CD4-positive, alpha-beta T cell (primary cell): ENCODE measurements at places on chromosomes 2 and 18.

DNA sequence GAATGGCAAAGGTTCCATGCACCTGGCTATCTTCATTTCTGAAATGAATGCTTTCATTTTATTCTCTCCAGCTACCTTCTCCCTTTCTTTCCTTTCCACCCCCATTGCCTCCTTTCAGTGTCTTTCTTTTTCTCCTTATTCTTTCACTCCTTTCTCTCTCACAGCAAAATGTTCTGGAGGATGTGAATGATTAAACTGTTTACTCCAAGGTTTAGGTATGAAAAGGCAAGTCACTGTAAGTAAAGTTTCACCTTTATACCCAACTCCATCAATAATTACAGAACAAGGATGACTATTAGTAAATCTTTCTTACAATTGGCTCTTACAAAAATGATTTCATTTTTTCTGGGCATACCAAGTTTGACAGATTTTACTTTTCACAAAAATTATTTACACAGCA lies 4.3 kb downstream of the PAX8 start:
- DNase-seq: no peak

- DNase-seq: no peak
These were observed 68.0 kb downstream of the FAM124B start for GRCh38 chr2:224333726-224334482.

DNA sequence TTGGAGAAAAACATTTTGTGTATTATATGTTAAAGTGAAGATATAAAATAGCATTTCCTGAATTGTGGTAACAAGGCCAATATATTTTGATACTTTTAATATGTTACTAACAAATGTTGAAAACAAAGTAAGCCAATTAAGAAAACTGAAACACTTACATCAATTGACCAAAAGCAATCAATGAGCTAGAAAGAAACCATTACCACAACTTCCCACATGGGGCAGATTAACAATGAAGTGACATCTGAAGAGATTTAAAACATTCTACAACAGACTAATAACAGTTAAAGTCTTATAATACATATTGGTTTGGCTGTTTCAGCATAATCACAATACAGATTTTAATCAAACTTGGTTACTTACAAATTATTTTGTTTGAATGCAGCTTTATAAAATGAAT lies 282.4 kb upstream of the NETO1 start:
- no peak for DNase-seq

DNA sequence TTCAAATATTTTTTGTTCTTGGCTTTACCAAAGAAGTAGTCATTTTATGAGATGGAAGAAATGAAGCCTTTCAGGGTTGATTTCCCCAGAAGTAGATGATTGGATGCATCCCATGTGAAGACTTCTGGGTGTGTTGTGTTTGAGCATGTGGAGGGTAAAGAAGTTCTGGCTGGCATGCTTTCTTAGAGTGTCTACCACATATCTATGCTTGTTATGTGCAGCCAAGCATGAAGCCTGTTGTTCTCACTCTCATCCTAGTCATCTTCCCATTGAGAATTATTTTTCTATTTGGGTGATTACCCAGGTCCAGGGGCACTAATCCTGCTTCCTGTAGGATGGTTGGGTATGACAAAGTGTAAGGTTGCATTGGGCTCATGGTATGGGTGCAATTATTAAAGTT lies 472.9 kb downstream of the PTPRM start:
- DNase-seq: no peak

DNA sequence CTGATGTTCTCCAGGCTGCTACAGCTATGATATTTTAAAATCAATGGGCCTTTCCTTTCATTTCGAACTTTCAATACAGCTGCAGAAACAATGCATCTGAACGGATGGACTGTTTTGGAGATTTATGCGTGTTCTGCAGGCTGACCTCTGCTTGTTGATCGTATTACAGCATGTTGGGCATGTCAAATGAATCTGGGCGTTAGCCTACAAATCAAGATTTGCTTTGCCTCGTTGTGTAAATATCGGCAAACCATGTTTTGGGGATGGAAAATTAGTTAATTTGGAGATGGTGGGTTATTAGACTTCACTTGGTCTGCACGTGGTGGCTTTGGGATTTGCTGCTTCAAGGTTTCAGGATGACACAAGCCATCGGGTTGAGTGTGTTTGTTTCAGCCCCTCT lies 129.3 kb downstream of the AGAP1 start:
- no peak for DNase-seq

- DNase-seq: no peak
These were observed 64.2 kb downstream of the SCG2 start for GRCh38 chr2:223537651-223538601.

GRCh38 chr2:233062451-233062850 lies 2.3 kb downstream of the INPP5D start:
- DNase-seq: no peak

DNA sequence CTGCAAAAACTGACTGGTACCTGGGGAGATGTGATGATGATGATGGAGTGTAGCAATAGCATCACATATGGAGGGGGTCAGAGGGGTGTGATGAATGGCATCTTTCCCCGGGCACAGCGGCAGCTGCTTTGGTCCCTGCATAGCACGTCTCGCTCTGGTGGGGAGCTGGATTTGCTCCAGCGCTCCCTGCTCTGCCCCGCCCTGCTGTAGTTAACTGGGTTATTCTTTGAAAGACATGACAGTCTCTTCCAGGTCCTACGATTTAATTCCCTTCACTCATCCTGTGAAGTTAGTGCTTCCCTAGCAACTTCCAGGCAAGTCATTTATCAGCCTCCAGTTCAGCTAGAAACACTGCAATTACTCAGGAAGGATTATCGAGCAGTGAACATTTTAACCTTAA lies 463.1 kb downstream of the TSN start:
- DNase-seq: no peak

DNA sequence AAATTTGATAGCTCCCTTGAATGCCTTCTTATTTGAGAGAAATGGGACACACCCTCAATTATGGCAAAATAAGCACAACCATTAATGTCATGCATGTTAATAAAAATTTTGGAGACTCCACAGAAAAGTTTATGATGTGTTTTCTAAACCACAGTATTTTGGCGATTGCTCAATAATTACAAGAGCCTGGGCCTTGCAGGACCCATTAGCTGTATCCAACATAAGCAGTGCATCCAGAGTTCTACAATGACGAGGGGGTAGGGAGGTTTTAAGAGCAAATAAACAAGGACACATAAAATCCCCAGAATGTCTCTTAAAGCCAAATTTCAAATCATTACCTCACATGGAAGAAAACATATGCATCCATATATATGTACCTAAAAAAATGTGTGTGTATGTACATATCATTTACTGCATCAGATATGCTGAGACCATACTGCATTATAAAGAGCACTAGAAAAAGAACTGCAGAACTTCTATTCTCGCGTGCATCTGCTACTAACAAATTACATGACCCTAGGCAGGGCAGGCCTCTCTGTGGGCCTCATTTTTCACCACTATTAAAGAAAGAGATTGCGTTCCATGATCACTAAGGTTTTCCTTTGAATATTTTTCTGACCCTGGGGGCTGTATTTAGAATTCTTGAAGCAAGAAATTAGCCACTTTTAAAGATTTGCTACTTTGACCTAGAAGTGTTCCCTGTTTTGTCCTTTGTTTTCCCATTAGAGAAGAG lies 38.0 kb downstream of the CMPK2 start:
- no peak for DNase-seq

DNA sequence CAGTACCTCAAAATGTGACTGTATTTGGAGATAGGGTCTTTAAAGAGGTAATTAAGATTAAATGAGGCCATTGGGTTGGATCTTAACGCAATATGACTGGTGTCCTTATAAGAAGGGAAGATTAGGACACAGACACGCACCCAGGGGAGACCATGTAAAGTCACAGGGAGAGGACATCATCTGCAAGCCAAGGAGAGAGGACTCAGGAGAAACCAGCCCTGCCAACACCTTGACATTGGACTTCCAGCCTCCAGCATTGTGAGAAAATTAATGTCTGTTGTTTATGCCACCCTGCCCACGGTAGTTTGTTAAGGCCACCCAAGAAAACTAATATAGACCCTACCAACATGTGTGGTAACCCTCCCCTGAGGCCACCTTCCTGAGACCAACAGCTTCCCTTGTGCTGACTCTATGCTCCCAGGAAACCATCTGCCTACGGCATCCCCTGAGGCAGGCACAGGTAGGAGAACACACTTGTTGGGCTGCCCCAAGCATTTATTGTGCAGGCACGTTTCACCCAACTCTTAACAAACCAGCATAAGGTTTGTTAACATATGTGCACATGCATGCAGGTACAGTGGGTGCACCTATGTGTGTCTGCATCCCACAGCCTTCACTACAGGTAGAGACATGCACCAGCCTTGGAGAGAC lies 161.5 kb upstream of the AGAP1 start:
- DNase-seq: no peak

- DNase-seq: no peak
These were observed 6.9 kb upstream of the SLC11A1 start for GRCh38 chr2:218375212-218375611.

- DNase-seq: no peak
These were observed 30.7 kb downstream of the ATP8B1 start for GRCh38 chr18:57772387-57772799.

DNA sequence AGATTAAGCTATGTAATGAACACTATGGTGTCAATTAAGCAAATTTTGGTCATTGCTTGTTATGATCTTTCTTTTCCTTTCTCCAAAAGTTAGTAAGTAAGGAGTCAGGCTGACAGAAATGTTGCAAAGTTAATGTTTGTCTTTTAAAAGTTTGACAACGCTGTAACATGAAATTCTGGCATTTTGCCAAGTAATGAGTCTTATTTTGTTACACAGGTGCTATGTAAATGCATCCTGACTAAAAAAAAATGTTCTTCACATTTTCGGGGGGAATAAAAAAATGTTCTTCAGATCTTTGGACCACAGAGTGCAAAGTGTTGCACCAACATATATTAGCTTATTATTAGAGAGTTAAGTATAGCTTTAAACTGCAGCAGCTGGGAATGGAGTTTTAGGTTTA lies 54.8 kb upstream of the PROKR1 start:
- no peak for DNase-seq

DNA sequence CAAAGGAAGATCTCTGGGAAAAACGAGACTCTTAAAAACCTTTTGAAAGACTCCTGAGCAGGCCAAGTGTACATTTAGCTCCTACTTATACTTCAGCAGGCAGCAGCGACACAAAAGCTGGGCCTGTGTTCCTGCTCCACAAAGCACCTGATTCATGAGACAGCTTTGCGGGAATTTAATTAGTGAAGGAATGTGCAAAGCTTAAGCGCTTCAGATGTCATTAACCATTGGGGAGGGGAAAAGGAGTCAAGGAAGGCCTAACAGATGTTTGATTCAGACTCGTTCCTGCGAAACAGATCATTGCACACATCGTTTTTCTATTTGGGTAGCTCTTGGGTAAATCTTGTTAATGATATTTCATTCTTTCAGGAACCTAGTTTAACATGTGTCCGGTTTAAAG lies 125.9 kb downstream of the MAIP1 start:
- DNase-seq: no peak

DNA sequence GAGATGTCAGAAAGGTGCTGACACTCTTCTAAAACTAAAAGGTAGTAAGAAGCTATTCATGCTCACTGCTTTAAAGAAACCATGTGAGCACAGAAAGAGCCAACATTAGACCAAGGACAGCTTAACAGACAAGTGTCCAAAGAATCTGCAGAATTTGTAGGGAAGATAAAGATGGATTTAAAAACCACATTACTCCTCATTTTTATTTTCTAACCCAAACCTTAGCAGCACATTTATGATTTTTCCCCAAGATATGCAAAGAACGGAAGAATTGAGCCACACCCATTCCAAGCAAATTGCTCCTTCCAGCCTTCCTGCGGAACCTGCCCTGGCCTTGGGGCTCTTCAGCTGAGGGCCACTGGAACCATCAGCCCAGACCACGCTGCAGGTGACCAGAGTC lies 26.9 kb downstream of the MBP start:
- no peak for DNase-seq
